Sigmoid colon (tissue), 7 donors: ENCODE measurements at places on chromosomes 2 and 18. TPM values are rescaled to one million over a fixed set of nuclear protein-coding genes. Genes with fewer than 3 reads are reported as not detected.

The BCL11A gene
- total RNA-seq, result 39.6 TPM

GRCh38 chr18:45841765-45842442 lies 16.4 kb downstream of the SIGLEC15 start:
- H3K4me3 ChIP-seq, result no peak overlapping the region
- H3K27ac ChIP-seq, result no peak overlapping the region
- no peak for DNase-seq
- H3K27me3 ChIP-seq, result peaks cover 46% of the 10 kb centered on the region
- H3K4me1 ChIP-seq, result peaks cover 20% of the 10 kb centered on the region

- no peak for DNase-seq
- H3K27me3 ChIP-seq, result no peaks in the 10 kb centered on the region
- H3K27ac ChIP-seq, result no peak overlapping the region
- no peaks in the 10 kb centered on the region for H3K4me1 ChIP-seq
These were observed 56.8 kb upstream of the MAPRE3 start for GRCh38 chr2:26913606-26913998.

- H3K27ac ChIP-seq, result no peak overlapping the region
- no peaks in the 10 kb centered on the region for H3K27me3 ChIP-seq
- no peak overlapping the region for H3K4me3 ChIP-seq
- DNase-seq, result no peak
- H3K4me1 ChIP-seq, result peaks cover 53% of the 10 kb centered on the region
These were observed 101.3 kb upstream of the KLHL29 start for GRCh38 chr2:23283653-23284052.

- no peak for DNase-seq
- no peaks in the 10 kb centered on the region for H3K27me3 ChIP-seq
- H3K36me3 ChIP-seq, result no peaks in the 10 kb centered on the region
- H3K27ac ChIP-seq, result no peak overlapping the region
- H3K4me3 ChIP-seq, result no peak overlapping the region
These were observed 4.4 kb upstream of the TWIST2 start for GRCh38 chr2:238843476-238843875.
